ENCODE measurements at places on chromosomes 3 and 15.

DNA sequence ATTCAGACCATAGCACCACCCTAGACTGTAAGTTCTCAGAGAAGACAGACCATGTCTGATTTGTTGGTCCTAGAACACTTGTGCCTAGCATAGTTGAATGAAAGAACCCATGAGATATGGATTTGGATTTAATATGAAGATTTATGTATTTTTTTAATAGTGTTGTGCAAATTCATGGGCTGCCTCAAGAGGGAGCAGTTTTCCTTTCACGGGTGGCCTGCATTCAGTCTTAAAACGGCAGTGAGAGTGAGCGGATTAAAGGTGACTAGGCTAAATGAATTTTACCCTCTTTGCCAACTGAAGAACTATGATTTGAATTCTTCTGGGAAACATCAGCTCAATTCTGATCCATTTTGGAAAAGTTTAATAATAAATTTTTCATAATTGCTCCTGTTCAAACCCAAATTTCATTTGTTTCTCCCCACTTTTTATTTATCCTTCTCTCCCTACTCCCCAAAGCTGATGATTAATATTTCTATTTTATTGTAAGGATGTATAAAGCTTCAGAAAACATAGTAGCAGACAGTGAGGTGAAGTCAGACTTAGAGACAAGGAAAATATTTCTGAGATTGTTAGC, 67.3 kb downstream of the MORC1 start:
- DNase-seq, result peak; percentile 8

GRCh38 chr3:47365213-47366153, 15.3 kb upstream of the PTPN23 start:
- DNase-seq, result no peak

DNA sequence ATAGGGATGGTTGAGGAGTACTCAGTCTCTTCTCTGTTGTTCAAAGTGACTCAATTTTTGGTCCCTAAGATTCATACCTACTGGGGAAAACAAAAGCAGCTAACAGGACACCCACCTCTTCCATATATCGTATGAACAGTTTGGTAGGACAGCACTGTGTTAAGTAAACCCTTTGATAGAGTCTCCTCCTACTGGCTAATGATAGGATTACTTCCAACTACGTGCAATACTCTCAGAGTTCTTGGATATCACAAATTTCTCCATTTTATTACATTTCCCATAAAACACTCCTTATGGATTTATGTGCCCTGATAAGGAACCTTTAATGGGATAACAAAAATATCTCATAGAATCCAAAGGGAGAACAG, 200.2 kb upstream of the GOLGA6L4 start:
- DNase-seq, result no peak

GRCh38 chr3:179811321-179812095, 158.7 kb downstream of the USP13 start:
- no peak for DNase-seq

GRCh38 chr3:150733936-150734794, 28.8 kb downstream of the SIAH2 start:
- no peak for DNase-seq

- no peak for DNase-seq
These were observed 45.7 kb downstream of the GLDN start for GRCh38 chr15:51386960-51387698.

DNA sequence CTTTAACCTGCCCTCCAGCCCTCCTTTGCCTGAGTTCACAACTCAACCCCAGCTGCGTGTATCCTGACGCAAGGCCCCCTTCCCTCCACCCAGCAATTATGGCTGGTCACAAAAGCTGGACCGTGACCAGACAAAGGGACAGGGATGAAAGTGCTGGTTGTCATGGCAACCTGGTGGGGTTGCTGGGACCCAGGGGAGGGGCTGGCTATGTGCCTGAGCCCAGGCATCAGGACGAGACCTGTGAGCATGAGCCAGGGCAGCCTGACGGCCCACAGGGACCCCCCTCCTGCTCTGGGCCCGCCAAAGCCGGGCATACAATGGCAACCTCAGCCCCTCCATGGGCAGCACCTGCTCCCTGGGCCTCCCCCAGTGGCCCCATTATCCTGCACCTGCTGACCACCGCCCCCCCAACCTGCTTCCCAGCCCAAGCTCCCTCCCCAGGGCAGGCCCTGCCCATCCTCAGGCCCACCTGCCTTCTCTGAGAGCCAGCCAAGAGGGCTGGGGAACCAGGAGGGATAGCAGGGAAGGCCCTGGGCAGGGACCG, 4.5 kb upstream of the DNAH1 start:
- DNase-seq, result no peak

GRCh38 chr3:189944285-189945145, 176.2 kb downstream of the P3H2 start:
- DNase-seq, result no peak

- no peak for DNase-seq
These were observed 12.8 kb downstream of the RBP2 start for GRCh38 chr3:139463466-139463865.

- no peak for DNase-seq
These were observed 114.6 kb downstream of the SLCO3A1 start for GRCh38 chr15:91967935-91968606.

DNA sequence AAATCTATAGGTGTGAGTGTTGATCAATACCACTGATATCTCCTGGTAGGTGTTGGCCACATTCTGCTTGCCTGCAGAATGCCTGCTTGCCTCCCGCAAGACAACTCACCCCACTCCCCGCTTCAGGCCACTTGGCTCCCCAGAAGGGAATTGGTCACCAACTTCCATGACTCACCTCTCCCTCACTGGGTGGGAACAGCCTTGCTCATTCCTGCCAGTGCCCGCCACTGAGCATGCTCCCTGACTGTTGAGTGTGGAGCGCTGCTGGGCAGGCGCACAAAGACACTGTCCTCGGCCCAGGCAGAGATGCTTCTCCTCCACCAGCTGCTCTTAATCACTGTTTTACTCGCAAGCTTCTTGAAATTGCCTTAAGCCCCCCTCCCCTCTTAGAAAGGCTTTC, 57.3 kb upstream of the PPP2R3A start:
- DNase-seq, result no peak

GRCh38 chr3:194837457-194838127, 151.9 kb downstream of the FAM43A start:
- no peak for DNase-seq

GRCh38 chr3:185926445-185926844, 11.4 kb downstream of the TRA2B start:
- no peak for DNase-seq

GRCh38 chr15:63892794-63893441, 59.2 kb upstream of the HERC1 start:
- DNase-seq, result peak; percentile 81

DNA sequence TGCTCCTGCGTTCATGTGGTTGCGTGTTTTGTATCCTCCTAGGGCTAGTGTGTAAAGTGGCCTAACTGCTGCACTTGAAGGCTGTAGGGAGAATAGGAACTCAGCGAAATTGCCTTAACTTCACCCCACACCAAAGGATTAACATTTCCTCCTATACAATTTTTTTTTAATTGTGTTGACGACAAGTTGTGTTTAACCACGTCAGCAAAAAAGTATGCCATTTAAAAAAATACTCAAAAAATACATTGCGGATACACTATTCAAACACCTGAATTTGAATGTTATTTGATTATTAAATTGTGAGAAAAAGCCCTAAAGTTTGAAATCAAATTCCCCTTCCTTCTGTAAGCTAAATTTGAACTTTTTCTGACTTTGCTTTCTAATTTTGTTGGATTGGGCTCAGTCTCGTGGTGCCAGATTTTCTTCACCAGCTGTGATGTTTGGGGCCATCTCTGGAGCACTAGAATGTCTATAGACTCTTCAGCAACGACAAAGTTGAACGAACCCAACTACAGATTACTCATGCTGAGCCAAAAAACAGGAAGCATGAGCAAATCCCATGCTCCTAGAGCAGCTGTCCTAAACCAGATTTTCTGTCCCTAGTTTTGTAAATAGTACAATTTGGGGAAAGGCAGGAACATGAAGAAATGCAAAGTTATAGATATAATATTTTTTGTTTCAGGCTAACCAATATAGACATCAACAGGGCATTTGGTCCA, 8.1 kb upstream of the SLC9A9 start:
- DNase-seq, result no peak

- no peak for DNase-seq
These were observed 640.7 kb downstream of the FHIT start for GRCh38 chr3:60610441-60611112.

GRCh38 chr15:62085740-62086139, 19.0 kb downstream of the C2CD4A start:
- DNase-seq, result no peak

GRCh38 chr15:68411735-68412134, 20.2 kb downstream of the ITGA11 start:
- no peak for DNase-seq

GRCh38 chr15:34338347-34338746, 766 bp upstream of the SLC12A6 start:
- DNase-seq, result no peak
